ENCODE measurements at places on chromosomes 2 and 18.

GRCh38 chr2:170073288-170073687 is 104.7 kb upstream of the MYO3B start:
- no peak for DNase-seq

- DNase-seq = no peak
Observed at GRCh38 chr18:34773378-34773777, 63.3 kb downstream of the DTNA start.

DNA sequence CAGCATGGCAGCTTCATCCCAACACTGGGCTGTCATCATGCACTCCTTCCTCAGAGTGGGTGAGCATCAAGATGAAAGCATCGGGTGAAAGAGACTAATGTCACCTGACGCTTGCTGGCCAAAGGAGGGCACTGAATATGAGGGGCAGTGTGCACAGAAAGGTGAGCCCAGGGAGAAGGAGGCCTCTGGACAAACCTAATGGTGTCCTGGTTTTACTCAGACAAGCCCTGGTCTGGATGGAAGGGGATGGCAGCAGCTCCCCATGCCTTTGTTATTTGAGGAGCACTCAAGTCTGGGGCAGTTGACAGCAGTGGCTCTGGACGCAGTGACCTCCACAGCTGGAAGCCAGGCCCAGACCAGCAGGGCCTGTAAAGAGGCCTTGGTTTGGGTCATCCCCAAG is 209.7 kb downstream of the SMAD2 start:
- DNase-seq = no peak

DNA sequence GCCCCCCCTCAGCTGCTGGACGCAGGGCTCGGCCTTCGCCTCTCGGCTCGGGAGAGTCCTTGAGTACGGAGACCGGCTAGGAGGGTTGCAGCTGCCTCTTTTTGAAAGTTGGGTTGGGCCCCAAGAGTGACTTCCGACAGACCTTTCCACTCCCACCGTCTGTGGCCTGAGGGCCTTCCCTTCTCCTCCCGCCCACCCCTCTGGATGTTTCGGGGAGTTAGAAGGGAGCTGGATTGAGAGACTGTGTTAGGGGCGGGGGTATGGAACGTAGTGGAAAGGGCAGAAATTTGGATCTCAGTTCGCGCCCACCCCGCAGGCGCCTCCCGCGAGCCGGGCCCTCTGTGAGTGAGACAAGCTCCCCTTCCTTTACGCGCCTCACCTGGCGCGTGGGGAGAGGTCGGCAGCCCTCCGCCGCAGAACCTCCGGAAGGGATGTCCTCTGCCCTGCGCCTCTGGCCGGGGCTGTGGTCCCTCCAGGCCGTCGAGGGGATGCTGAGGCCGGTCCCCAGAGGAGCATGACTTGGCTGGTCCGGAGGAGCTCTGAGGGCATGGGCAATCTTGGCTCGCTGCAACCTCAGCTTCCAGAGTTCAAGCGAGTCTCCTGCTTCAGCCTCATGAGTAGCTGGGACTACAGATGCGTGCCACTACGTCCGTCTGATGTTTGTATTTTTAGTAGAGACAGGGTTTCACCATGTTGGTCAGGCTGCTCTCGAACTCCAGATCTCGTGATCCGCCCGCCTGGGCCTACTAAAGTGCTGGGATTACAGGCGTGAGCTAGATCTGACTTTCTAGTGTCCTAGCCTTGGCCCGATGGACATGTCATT is 15.9 kb downstream of the C2orf74 start:
- peak; percentile 49 for DNase-seq

- no peak for DNase-seq
Observed at GRCh38 chr18:79738581-79739439, 58.9 kb upstream of the KCNG2 start.

GRCh38 chr18:58578835-58579560 is 49.9 kb downstream of the ALPK2 start:
- DNase-seq = no peak

- DNase-seq = no peak
Observed at GRCh38 chr2:141226560-141226959, 904.3 kb downstream of the LRP1B start.

DNA sequence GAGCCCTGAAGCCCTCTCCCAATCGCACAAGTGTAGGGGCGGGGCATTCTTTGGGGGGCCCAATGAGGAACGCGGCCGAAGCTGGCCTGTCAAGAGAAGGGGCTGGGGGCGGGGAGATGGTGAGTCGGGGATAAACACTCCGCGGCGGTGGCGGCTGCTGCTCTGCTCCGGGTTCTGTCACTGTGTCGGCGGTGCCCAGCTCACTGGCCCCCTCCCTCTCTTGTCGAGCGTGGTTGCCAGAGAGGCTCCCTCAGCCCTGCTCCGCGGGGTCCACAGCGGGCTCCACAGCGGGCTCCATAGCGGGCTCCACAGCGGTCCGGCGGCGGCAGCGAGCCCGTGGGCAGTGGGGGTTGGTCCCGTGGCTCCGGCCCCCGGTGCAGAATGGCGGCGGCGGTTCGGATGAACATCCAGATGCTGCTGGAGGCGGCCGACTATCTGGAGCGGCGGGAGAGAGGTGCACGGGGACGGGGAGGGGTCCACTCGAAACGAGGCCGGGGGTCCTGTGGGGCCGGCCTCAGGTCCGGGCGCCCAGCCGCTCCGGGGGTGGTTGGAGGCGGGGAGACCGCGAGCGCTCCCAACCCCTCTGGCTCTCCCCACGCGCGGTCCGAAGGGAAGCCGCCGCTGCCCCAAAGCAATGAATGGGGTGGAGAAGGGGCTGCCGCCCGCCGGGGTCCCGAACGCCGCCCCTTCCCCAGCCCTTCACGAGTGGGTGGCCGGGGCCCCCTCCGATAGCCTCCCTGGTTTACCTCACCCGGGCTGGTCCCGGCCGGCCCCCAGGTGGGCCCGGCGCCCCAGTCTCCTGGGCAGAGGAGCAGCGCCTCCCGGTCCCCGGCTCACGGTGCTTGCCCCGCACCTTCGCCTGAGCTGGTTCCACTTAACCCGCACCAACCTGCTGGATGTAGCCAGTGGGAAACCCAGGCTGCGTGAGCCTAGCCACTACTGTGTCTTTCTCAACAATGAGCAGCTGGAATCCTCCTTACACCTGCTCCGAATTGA is at the start of gene MXD1:
MXD1 (plus strand) TSS at position 160 of the 996 bp plus-strand sequence; CDS start at position 382, 222 bp downstream.
- DNase-seq = no peak

DNA sequence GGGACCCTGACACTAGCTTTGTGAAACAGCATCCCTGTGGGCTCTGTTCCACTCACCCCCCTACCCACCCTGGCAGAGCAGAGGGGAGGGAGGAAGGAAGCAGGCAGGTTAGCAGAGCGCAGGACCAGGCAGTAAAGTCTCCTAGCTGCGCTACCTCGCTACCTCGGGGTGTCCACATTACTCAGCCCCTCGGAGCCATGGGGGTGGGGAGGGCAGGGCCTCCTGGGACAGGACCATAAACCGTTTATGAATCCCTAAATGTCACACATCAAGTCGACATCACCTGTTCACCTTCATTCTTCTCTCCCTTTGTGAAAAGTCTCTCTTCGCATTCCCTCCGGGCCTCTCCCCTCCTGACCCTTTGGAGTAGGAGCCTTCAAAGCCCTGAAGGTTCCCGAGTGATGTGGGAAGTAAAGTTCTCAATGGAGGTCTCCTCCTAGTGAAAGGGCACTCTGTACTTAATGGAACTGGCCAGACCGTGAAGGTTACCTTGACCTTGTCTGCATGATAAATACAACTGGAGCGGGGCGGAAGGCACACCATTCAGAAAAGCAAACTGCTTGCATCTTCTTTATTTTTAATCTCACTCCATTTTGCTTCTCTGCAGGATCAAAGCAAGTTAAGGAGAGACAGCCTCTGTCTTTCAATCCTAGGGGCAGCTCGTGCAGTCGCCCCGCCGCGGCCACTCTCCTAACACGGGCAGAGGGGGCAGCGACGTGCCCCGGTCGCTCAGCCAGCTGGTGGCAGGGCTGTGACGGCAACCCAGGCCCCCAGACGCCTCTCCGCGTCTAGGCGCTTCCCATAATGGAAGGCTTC is 23.7 kb upstream of the SMAD7 start:
- DNase-seq = no peak
